Activated naive CD4-positive, alpha-beta T cell treated with anti-CD3 and anti-CD28 coated beads, Interleukin-2, amount 50 U/mL, for 16 hours (primary cell): ENCODE measurements at places on chromosomes 1 and 21.

DNA sequence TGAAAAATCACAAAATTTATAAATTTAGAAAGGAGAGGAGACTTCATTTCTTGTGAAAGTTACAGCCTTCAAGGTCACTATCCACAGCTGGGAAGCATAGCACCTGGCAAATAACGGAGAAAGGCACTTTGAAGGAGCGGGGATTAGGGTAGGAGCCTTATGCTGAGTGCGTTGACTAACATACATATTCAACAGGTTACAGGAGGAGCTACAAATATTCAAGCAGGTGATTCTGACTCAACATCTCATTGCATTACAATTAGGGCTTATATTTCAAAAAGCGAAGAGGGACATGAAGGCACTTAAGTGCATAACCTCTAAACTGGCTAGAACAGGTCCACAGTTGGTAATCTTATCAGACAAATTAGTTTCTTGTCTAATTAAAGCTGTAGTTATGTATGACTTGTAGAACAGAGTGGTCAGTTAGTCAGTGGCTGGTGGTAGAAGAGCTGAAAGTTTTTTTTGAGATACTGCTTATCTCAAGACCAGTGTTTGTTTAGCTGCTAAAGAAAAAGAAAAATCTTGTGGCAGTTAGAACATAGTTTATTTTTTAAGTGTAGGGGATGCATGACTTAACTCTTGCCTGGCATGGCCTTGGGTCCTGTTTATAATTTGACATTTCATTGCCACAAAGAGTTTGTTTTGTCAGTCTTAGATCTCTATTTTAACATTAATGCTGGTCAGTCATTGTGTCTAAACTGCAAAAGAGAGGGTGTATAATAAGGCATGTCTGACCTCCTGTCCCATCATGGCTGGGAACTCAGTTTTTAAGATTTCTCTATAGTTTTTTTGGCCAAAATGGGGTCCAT is 311.5 kb downstream of the DUSP10 start:
- no peak for DNase-seq

DNA sequence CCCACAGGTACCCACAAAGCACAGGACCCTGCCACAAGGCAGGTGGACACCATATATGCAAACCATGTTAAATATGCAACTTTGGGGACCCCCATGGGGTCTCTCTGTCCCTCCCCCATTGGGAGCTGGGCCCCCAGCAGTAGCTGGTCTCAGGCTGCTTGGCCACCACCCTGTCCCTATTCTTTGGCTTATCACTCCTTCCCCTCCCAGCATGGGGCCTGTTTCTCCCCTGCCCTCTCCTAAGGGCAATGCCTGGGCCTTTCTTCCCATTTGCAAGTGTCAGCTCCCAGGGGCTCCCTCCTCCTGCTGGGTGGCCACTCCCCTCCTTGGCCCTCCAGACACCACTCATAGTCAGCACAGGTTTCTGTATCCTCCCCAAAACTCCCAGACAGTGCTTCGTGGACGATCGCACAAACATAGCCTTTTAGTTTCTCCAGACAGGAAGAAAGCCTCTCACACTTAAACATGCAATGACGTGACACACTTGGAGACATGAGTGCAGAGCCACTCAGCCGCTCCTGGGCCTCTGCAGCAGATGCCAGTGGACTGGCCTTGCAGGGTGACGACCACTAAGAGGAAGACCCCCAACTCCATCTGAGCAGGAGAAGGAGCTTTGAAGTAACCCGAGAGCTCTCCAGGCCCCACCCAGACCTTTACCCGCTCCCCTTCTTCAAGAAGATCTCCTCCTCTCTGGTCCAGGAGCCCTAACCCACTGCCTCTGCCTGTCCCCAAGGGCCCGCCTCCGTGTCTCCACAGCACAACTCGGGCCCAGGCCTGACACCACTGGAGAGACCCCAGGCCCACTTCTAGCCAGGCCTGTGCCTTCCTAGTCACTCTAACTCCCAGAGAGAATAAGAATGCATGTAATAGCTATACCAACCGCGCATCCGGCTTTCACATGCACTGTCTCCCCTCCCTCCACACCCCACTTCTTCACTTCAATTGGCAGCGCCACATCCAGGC is 22.9 kb downstream of the CITED4 start:
- no peak for DNase-seq

DNA sequence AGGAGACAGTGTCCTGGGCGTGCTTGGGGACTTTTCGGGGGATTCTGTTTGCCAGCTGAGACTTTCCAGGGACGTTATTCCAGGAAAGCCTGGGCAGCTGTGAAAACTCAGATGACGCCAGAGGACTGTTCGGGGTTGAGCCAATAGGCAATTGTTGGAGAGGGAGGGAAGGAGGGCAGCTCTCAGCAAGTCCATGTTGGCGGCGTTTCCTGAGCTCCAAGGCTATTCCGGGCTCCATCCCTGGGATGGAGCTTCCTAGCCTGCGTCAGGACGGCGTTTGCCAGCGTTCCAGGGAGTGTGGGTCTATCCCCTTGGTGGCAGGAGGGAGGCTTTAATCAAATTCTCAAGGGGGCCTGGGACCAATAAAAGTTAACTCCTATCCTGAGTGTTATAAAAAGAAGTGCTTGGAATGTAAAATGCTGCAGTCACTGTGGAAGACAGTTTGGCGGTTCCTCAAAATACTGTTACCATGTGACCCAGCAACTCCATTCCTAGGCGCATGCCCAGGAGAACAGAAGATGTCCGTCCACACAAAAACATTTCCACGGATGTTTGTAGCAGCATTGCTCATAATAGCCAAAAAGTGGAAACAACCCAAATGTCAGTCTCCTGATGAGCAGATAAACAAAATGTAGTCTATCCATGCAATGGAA is 15.2 kb downstream of the SLC27A3 start:
- DNase-seq, result no peak

DNA sequence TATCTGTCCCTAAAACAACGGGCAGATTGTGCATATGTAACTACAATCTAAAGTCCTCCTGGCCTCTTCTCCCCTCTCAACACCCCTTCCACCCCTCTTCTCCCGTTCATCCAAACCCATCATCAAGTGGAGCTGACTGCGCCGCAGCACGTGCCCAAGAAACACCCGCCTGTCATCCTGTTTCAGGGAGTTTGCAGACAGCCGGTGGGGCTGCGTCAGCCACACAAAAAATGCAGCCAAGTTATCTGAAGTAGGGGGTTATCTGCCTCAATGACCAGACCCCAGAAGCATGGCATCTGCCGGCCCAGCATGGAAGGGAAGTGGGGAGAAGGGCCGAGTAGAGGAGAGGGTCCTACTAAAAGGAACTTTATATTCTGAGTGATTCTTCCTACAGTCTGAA is 49.0 kb downstream of the GPR161 start:
- no peak for DNase-seq

DNA sequence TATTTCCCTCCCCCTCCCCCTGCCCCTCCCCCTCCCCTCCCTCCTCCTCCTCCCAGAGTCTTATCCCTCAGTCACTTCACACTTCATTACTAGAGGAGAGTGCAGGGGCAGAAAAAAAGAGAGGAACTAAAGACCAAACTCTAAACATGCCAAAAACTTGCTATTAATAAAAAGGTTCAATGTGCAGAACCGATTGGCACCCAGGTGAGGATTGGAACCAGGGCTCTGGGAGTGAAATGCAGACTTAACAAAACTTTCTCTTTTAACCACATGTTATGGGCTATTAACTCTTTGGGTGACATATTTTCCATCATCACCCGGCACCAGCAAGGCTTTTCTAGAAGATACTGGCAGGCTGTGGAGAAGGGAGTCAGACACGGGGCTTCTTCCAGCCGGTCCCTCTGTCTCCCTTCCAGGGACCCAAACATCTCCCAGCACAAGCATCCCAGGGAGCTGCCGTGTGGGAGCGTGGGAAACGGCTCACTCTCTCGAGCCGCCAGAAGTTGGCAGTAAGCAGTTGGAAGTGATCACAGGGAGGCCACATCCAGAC is 13.6 kb downstream of the NID1 start:
- no peak for DNase-seq

DNA sequence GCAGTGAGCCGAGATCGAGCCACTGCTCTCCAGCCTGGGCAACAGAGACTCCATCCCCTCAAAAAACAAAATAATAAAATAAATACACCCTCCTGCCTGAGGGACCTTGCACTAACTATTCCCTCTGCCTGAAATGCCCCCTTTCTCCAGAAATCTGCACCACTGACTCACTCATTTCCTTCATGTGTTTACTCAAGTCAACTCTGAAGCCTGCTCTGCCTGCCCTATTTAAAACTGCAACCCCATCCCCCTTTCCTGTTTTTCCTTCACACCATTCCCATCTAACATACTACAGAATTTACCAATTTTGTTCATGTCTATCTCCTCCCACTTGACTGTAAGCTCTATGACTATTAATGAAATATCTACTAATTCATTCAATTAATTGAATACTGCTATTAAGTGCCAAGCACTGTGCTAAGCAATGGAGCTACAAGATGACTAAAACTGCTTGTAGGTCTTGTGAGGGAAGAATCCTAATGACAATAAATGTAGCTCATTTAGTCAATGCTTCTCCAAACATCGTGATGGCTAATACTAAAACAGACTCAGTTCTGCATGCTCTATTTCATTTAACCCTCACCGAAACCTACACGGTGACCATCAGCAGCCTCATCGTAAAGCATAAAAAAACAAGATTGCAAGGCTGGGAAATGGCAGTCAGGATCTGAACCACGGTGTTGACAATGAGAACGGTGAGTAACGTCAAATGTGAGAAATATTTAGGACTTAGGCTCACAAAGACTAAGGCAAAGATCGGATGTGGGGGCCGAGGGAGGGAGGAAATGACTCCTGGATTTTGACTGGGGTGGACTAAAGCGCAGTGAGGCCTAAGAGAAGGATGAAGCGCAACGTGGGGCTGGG is 749 bp upstream of the TMEM39B start:
- DNase-seq, result no peak
